ENCODE measurements at places on chromosomes 12 and 14.
A peak's percentile ranks its signal among the peaks of the same experiment; 100 is the strongest.

DNA sequence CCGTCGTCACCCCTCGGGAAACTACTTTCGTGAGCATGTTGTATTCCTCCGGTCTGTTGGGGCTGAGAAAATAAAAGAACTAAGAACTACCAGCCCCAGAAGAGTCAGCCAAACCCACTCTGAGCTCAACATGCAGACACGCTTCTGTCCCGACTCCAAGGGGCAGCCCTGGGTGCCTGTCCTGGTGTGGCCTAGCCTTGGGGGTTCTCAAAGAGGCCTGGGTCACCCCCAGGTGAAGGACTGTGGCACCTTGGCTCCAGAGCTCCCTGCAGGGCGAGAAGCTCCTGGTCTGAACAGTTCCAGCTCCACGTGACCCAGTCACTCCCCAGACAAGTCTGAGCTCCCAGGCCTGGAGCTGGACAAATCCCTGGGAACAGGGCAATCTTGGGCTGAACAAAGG is 87.0 kb downstream of the VWF start:
- DNase-seq = no peak

DNA sequence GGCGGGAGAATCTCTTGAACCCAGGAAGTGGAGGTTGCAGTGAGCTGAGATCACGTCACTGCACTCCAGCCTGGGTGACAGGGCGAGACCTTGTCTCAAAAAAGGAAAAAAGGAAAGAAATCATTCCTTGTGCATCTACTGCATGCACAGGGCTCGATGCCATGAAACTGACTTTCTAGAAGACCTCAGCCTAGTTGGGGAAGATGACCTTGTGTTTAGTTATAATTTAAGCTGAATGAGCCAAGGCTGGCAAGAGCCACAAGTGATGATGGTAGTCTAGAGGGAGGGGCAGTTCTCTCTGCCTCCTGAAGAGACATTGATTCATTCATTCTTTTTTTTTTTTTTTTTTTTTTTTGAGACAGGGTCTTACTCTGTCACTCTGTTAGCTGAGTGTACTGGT is 24.2 kb downstream of the ACACB start:
- DNase-seq = no peak

- DNase-seq = no peak
Measured at GRCh38 chr14:96748362-96748761, 48.8 kb upstream of the VRK1 start.

GRCh38 chr12:48678551-48679185 is 3.4 kb downstream of the KANSL2 start:
- DNase-seq = no peak

- no peak for DNase-seq
Measured at GRCh38 chr14:70002589-70003346, 123.6 kb downstream of the SMOC1 start.

GRCh38 chr12:118544569-118544968 is 168.2 kb downstream of the SUDS3 start:
- DNase-seq = no peak

GRCh38 chr12:93968536-93969285 is 179.7 kb upstream of the PLXNC1 start:
- DNase-seq = no peak

DNA sequence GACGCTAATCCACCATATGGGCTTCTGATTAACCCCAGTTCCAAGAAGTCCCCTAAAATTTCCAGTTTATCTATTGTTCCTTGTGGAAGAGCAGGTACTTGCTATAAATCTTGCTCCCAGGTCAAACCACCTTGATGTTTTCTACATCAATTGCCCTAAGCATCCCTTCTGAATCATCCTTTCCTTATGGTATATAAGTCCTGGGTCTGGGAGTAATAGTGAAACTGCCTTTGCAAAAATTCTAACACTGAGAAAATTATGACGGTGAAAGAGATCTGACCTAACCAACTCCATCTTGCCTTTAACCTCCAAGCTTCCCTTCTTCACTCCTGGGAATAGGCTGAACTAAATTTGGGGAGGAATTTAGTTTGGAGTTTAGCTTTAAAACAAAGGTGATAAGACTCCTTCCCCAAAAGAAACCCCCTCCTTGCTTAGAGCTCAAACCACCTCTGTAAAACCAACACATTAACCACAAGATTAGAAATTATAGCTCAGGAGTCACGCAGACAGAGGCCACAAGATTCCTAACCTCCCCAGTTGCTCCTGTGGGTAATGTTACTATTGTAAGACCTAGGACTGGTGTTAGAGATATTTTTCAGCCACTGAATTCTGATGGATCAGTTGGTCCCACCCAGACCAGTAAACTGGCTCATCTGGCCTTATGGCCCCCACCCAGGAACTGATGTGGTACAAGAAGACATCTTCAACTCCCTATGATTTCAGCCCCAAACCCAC is 33.8 kb upstream of the DTX1 start:
- no peak for DNase-seq

- peak; percentile 67 for DNase-seq
Measured at GRCh38 chr14:91114079-91115065, 499 bp downstream of the DGLUCY start.

GRCh38 chr14:96146131-96146771 is 58.4 kb upstream of the BDKRB2 start:
- no peak for DNase-seq

- no peak for DNase-seq
Measured at GRCh38 chr12:6340745-6341416, 995 bp downstream of the TNFRSF1A start.

DNA sequence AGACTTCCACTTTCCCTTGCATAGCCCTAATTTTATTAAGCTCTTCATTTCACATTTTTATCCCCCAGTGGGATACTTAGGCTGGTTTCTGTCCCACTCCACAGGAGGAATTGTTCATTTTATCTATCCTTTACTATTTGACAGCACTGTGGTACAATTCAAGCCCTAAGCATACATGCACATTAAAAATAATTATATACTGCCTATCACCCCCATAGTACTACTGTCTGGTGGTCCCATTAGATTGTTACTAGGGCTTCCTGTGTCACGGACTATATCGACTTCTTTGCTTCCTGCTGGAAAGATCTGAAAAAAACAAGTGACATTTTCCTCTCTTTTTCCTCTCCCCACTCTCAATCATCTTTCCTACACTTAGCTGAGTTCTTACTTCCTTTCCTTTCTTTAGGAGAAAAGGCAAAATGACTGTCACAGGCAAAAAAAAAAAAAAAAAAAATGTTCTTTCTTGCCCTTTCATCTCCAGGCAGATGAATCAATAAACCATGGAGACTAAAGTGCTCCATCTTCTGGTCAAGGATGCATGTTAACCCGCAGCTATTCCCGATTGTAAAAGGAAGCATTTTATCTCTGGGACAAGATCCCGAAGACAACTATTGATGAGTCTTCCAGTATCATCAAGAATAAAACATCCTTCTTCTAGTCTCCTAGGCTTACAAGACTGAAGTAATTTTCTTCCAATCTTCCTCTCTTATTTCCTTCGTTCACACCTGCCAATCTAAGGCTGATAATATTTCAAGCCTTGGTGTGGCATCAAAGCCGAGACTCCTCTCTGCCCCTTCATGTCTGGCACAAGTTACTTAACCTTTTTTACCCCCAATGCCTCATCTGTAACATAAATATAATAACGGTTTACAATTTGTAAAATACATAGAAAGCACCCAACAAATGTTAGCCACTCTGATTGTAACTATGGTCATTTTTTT is 94.4 kb upstream of the PLEKHG7 start:
- no peak for DNase-seq

GRCh38 chr12:11273449-11273848 is 3.9 kb upstream of the PRB3 start:
- no peak for DNase-seq

- DNase-seq = no peak
Measured at GRCh38 chr12:117098024-117098360, 1.2 kb downstream of the TESC start.

DNA sequence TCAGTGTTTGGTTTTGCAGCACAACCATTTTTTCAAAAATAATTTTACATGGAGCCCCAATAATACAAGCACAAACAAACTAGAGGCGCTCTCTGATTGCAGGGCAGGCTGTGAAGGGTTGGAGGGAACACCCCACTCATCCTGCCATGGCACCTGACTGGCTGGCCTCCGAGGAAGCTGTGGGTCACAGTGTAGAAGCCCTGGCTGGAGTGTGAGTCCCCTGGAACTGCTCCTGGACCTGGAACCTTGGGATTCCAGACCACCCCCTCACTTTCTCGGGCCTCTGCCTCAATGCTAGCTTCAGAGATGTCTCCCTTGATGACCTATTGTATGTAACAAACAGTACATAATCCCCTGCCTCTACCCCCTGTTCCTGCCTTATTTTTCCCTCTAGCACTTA is 14.8 kb upstream of the SERPINA12 start:
- DNase-seq = no peak

DNA sequence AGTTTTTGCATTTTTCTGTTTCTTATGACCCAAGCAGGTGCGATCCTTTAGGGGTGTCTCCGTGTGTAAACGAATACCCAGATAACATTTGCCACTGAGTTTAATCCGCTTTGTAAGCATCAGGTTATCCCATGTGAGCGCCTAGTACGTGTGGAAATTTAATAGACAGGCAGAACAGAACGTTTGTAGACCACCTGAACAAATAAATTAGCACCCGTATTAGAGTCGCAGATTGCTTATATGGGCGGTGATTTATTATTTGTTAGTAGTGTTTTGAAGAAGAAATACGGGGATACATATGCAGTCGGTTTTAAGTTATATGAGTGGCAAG is 325 bp downstream of the C12orf60 start:
- no peak for DNase-seq

DNA sequence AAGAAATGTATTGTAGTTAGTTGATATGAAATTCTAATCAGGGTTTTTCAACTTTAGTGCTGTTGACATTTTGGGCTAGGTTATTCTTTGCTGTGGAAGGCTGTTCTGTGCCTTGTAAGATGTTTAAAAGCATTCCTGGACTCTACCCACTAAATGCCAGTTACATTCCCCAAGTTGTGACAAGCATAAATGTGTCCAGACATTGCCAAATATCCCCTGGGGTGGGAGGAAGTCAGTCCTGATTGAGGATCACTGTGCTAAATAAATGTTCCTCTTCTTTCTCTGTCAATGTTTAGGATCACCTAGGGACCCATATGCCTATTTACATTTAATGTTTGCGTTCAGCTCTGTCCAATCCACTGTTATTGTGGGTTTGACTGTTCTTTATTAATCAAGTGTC is 268.3 kb downstream of the TMTC2 start:
- DNase-seq = no peak

Measured in GM12891 (cell line).